ENCODE measurements at places on chromosomes 6 and 20.
A peak's percentile ranks its signal among the peaks of the same experiment; 100 is the strongest.

GRCh38 chr6:157865249-157865648 lies 42.2 kb downstream of the SNX9 start:
- DNase-seq, result no peak

DNA sequence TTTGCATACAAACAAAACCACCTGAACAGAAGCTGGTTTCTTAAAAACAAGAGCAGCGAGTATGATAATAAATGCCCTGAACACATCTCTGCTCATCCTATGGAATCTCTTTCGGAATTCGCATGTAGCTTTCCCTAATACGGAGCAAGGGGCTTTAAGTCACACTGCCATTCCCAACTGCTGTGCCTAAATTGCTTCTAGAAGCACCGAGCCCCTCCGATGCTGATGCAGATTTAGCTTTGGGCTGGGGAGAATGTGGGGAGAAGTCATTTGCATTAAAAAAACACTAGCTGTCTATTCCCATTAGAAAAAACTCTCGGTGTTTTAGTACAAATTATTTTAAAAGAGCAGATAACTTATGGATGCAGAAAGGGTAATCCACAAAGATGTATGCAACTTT lies 76.9 kb downstream of the CD83 start:
- no peak for DNase-seq

- no peak for DNase-seq
Measured at GRCh38 chr6:157219201-157220200, 103.8 kb downstream of the TMEM242 start.

GRCh38 chr6:143700684-143701348 lies 23.1 kb downstream of the PHACTR2 start:
- no peak for DNase-seq

DNA sequence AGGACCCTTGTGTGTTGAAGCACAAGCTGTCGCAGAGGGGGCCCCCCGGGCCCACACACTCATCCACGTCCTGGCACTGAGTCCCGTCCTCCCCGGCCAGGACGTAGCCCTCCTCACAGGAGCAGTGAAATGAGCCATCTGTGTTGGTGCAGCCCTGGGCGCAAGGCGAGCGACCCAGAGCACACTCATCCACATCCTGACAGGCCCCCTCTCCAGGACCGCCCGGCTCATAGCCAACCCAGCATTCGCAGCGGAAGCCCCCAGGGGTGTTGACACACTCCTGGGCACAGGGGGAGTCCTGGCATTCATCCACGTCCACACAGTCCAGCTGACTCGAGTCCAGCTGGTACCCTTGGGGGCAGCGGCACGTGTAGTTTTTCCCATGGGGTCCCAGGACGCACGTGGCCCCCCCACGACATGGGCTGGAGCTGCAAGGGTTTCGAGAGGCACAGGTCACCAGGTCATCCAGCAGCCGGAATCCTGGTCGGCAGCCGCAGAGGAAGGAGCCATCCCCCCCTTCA lies 1.2 kb downstream of the CD93 start:
- DNase-seq, result no peak

DNA sequence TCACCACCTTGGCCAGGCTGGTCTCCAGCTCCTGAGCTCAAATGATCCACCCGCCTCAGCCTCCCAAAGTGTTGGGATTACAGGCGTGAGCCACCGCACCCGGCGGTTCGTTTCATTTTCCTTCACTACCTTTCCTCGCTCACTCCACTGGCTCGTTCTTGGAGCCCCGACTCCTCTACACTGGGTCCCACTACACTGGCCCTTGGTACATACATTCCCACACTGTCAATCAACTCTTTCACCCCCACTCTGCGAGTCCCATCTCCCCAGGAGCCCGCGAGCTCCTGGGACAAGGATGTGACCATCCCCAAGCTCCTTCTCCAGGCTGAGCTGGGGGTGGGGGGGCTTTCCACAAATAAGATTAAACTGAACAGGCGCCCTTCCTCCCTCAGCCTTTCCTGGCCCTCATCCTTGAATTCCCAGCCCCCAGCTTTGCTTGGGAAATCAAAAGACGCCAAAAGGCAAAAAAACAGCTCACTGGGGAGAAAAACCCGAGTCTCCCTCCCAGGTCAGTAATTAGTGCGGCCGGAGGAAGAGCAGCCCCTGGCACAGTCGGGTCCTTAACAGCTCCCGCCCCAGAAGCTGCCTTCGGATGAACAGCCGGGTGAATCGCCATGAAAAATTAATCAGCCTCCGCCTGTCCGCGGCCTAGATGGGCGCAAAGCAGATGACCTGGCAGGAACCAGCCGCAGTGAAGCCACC lies 42.8 kb upstream of the LY86 start:
- DNase-seq, result no peak

GRCh38 chr6:14146506-14147096 lies 29.0 kb downstream of the CD83 start:
- DNase-seq, result no peak

DNA sequence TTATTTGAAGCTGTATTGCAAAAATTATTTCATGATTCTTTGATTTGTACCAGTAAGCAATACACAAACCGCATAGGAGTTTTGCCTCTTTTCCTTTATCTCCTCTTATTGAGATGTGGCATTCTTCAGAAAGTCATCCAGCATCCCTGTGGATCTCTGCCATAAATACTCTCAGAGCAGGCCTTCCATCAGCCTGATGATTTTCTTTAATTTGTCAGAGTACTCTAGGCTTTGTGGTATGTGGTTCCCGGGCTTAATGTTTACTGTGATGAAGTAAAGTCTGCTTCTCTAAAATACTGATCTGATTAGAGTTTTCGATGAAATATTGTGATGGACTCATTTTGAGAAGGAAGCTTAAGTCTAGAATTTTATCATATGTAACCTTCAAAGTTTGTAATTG lies 31.1 kb upstream of the SLC35D3 start:
- no peak for DNase-seq

GRCh38 chr6:36076178-36077063 lies 48.8 kb downstream of the MAPK14 start:
- DNase-seq, result no peak

DNA sequence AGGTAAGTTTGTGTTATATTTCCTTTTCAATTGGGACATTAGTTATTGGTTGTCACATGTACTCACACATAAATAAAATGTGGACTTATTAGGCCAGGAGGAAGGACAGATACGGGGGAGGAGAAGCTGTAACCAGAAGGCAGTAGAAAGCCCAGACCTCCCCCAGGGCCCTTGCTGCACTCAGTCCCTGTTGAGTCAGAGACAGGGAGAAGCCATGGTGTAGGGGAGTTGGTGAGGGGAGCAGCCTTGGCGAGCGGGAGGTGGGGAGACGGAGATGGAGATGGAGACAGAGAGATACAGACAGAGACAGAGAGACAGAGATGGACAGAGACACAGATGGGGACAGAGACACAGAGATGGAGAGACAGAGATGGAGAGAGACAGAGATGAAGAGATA lies 263.2 kb downstream of the DLL1 start:
- DNase-seq, result peak; percentile 28

DNA sequence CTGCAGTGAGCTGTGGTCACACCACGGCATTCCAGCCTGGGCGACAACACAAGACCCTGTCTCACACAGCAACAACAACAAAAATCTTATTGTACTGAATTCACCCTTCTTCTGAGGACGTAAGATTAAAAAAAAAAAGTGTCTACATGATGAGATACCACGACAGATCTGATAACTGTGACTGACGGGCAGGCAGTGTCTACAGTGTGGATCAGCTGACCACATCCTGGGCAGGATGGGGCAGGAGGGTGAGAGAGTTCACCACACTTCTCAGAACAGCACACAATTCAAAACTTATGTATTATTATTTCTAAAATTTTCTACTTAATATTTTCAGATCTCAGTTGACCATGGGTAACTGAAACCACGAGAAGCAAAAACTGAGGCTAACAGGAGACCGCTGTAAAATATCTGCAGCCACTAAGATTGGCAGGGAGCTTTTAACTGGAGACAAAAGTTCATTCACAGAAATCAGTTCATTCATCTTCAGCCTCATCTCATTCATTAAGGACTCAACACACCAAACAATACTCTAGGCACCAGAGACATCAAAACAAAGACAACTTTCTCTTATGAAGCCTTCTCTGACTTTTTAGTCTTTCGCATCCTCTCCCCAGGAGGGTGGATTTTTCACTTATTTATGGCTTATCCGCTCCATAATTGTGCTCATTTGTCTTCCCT lies 15.7 kb upstream of the NHSL1 start:
- DNase-seq, result no peak

GRCh38 chr20:57779401-57780003 lies 69.7 kb upstream of the PMEPA1 start:
- DNase-seq, result peak; percentile 70

- no peak for DNase-seq
Measured at GRCh38 chr6:1103945-1104623, 207.8 kb upstream of the FOXQ1 start.

GRCh38 chr6:34513646-34514045 lies 42.5 kb downstream of the SPDEF start:
- DNase-seq, result peak; percentile 4

GRCh38 chr6:126293891-126294524 lies 45.9 kb upstream of the CENPW start:
- no peak for DNase-seq

- DNase-seq, result no peak
Measured at GRCh38 chr20:19083136-19083621, 129.3 kb upstream of the SLC24A3 start.

DNA sequence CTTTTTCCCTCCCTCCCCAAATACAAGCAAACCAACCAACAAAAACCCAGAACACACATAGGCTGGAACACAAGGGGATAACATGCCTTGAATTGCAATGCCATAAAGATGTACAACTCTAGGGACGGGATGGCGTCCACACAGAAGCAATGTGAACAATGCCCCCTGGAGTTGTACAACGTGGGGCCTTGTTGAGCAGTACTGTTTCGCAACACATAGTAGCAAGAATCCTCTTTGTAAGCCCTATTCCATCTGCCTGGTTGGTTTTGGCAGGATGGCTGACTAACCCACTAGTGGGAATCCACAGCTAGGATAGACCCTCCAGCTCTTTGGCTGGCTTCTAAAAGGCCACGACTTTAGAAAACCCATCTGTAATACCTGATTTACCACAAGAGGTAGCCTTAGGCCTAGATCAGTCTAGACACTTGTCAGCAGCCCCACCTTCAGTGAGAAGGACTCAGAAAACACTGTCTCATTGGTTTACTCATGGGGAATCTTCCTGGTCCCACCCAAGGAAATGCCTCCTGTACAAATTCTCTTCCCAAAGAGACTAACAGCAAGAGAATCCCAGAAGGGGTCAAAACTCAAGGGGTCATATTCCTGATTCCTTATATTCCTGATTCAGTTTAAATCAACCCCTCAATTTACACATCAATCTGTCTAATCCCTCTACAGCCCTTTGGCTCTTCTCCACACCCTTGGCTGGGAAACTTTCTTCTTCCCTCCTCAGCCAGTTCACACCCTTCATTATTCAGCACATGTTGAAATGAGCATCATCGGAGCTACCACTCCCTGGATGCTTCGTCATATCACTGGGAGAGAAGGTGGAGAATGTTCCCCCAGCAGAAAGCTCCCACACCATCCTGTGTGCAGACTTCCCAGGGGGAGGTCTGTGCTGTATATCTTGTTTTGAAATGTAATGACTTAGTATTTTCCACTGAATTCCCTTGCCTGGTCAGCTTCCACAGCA lies 622.4 kb upstream of the FLRT3 start:
- DNase-seq, result no peak

GRCh38 chr6:15907914-15908518 lies 220.9 kb upstream of the MYLIP start:
- no peak for DNase-seq

- no peak for DNase-seq
Measured at GRCh38 chr6:167442245-167442644, 117.4 kb downstream of the TTLL2 start.

- DNase-seq, result no peak
Measured at GRCh38 chr6:140079328-140079727, 704.9 kb upstream of the CITED2 start.

GRCh38 chr6:86474081-86474480 lies 463.2 kb upstream of the HTR1E start:
- no peak for DNase-seq

DNA sequence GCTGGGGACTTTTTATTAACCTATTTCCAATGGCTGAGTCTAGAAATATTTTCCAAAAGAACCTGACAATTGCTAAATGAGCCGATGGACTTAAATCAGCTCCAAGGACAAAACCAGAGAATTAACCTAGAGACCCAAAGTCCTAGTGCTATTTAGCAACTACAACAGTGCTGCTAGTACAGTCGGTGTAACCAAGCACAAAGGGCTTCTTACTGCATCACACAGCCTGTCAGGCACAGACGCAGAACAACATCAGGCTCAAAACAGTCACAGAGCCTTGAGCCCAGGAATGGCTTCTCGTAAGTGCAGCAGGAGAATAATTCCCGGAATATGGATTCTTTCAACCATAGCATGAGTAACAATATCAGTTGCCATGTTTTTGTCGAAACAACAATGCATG lies 70.0 kb downstream of the GFOD1 start:
- DNase-seq, result no peak

DNA sequence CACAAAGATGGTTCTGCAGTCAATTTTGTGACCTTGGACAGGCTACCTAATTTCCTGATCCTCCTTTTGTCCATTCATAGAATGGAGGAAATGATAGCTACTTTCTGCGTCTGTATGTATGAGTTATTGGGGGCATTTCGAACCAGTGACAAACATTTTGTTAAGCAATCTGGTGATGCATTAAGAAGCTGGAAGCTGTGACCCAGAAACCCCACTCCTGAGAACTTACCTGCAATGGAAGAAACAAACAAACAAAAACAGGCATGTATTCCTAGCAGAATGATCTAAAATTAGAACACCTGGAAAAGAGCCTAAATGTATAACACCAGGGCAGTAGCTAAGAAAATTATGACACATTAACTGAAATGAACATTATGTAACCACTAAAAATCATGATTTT lies 33.4 kb upstream of the PRND start:
- DNase-seq, result no peak

- no peak for DNase-seq
Measured at GRCh38 chr6:158717341-158718330, 67.8 kb downstream of the SYTL3 start.

GRCh38 chr6:33744895-33745546 lies 1.7 kb downstream of the IP6K3 start:
- no peak for DNase-seq

- no peak for DNase-seq
Measured at GRCh38 chr6:157432892-157433265, 51.9 kb downstream of the ZDHHC14 start.
